ENCODE measurements at places on chromosomes 6 and 20.
A peak's percentile ranks its signal among the peaks of the same experiment; 100 is the strongest.

DNA sequence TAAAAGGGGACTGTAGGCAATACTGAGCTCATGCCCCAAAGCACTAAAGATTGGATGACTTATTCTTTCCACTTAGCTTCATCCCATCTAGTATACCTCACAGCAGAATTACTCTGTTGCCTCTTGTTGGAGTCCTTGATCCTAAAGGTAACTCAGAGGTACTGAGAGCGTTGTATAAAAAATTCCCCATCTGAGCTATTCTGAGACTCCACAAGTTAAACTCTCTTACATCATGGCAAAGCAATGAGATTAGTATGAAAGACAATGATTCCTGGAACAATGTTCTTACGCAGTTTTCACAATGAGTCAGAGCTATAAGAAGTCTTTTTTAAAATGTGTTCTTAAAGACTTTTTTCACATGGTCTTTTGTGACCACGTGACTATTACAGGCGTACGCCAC, 370.1 kb downstream of the ADGRB3 start:
- DNase-seq = no peak

GRCh38 chr20:64101731-64102621, 5.4 kb downstream of the NPBWR2 start:
- DNase-seq = peak; percentile 53

DNA sequence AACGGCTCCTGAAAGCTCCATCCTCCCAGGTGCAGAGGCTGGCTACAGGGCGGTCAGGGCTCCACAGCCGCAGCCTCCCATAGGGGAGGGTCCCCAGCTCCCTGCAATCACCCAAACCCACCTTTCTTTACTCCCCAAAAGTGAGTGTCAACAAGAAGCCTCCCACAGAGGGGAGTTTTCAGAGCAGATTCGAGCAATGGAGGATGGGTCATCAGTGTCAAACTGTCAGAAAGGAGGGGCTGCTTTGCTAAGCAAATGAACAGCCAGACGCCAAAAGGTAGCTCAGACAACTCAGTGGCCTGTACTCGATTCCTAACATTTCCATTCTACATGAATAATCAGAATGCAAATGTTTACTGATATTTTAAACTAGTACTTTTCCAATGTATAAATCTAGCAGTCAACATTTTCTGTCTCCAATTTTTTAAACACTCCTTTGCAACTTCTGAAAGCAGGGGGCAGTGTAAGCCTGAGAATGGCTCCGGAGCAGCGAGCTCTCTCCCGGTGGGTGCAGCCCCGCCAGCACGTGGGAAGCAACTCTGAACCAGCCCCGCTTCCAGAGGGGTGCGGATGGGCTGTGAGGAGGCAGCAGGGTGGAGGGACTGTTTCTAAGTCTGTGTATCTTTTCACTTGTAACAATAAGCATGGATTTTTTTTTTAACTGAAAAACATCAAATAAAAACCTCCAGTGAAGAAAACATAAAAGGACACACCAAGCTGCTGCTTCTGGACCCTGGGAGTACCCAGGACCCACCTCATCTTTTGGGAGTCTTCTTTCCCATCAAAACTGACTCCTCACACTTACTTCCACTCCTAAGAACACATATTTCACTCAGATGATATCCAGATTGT, 54.9 kb downstream of the TAF4 start:
- peak; percentile 57 for DNase-seq

DNA sequence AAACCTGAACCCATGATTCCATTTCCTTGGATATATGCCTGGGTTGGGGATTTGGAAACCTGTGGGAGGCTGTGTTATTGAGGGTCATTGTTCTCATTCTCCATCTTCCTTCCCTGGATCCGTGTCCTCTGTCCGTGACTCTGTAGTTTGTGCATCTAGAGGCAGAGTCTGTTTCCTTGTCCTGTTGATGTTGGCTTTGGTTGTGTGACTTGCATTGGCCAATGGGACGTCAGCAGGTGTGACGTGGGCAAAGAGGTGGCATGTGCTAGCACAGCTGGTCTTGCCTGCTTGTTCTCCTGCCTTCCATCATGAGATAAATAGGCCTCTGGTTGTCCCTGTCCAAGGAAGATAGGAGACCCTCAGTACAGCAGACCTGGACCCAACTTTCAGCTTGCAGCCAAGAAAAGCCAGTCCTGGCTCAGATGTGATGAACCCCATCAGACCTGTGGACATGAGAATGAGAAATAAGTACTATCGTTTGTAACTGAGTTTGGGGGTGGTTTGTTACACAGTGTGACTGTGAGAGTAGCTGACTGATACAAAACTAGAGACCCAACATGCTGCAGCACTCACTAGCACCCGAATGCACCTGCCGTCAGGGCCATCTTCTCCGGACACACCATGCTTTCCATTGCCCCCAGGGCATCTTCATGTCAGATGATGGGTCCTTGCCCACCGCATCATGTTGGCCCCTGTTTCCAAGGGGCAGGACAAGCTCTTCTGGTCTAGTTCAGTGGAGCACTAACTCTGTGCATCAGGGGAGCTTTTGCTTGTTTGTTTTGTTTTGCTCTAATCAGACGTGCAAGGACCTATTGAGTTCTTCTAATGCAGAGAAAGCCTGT, 195.3 kb upstream of the SULF2 start:
- DNase-seq = no peak

GRCh38 chr20:61169874-61170273, 82.2 kb upstream of the CDH4 start:
- DNase-seq = no peak

Data from activated CD4-positive, alpha-beta T cell treated with anti-CD3 and anti-CD28 coated beads, Interleukin-2, amount 50 U/mL, for 4 hours (primary cell).